ENCODE measurements at places on chromosomes 13 and 19.

DNA sequence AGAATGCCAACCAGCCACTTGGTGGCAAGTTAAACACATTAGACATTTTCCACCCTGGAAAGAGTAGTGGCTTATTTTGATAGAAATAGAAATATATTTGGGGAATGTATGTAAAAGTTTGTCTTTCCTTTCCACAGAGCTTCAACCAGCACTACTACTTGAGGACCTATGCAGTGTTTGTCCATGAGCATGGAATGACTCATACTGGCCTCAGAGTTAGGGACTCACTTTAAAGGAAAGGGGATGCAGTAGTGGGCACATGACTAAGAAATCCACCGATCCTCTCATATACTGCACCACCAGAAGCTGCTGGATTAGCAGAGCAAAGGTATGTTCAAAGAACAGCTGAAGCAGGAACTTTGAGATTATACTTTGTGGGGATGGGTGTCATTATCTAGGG, 62.6 kb downstream of the LACC1 start:
- DNase-seq = no peak

DNA sequence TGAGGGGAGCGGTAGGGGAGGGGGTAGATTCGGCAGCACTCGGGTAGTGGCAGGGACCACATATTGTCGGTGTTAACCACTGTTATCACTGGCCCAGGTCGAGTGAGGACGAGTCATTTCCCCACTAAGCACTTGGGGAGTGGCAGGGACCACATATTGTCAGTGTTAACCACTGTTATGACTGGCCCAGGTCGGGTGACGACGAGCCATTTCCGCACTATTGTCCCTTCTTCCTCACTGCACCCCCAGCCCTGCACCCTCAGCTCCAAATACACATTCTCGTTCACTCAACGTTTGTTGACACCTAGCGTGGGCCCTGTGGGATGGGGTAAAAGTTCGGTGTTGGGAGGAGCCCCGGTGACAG, 467 bp upstream of the CLN5 start:
- DNase-seq = peak; percentile 59

GRCh38 chr19:10683064-10683426, 18.2 kb upstream of the QTRT1 start:
- DNase-seq = no peak

DNA sequence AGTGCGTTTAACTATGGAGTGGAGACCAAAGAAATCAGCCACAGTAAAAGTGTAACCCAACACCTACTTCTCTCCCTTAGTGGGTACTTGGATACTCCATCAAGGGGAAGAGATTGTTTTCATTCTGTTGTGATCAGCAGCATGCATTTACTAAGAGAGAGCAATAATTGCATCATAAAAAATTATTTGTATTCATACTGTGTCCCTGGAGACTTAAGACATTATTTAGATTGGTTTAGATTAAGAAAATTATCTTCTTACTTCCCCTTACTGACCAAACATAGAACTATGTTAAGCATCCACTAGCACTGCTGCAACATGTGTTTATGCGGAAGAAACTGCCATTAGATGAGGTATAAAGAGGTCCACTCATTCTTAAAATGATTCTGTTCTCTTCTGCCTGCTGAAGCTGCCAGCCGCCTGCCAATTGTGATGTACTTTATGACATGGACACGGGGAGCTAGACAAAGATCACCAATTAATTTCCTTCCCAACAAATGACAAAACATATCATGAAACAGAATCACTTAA, 738.5 kb downstream of the DIAPH3 start:
- no peak for DNase-seq

DNA sequence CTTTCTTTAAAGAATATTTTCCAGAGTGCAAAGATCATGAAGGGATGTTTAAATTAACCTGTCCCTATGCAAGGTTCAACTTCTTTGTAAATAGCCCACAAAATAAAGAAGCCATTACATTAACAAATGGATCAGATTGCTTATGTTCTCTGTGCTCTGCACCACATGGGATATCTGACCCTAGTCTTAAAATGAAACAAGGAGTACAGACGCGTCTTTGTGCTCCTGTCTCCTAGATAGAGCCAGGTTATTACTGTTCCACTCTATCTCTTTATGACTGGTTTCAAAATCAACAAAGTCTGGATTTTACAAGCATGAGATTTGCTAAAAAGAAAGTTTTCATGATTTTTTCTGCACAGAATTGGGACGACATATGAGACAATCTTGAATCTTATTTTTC, 339.4 kb downstream of the KLF12 start:
- no peak for DNase-seq

- DNase-seq = no peak
Observed at GRCh38 chr13:80009760-80010159, 331.2 kb downstream of the SPRY2 start.

DNA sequence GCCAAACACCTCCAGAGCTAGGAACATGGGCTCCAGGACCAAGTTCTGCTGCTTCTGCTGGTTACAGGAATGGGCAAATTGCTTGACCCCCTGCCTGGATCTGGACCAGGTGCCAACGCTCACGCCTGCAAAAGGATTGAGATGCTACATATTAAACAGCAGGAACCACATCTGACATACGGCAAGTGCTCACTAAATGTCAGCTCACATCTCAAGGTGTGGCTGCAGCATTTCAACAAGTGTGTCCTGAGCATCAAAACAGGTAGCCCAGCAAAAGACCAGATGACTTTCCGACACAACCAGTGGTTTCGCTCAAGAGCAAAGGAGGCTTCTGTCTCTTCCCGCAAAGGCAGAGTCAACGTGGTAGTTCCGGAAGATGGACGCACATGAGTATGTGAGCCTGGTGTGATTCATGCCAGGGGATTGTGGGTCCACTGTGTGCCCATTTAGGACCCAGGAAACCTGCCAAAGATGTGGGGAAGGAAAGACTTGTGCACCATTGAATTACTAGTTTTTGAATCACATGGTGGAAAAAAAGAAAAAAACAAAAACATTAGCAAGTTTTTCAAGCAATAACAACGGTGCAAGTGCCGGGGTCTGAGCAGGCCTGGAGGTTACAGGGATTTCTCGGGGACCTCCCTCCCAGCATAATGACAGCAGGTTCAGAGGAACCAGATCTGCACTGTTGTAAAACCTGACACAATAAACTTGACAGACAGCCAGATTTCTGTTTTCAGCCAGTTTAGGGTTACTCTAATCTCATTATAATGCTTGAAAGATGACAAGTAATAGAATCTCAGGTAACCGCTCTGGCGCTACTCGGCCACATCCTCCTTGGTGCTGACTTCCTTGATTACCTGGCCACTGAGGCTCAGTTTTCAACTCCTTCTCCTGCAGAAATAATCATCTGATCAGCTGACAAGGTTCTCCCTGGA, 77.9 kb downstream of the SOX1 start:
- DNase-seq = no peak

DNA sequence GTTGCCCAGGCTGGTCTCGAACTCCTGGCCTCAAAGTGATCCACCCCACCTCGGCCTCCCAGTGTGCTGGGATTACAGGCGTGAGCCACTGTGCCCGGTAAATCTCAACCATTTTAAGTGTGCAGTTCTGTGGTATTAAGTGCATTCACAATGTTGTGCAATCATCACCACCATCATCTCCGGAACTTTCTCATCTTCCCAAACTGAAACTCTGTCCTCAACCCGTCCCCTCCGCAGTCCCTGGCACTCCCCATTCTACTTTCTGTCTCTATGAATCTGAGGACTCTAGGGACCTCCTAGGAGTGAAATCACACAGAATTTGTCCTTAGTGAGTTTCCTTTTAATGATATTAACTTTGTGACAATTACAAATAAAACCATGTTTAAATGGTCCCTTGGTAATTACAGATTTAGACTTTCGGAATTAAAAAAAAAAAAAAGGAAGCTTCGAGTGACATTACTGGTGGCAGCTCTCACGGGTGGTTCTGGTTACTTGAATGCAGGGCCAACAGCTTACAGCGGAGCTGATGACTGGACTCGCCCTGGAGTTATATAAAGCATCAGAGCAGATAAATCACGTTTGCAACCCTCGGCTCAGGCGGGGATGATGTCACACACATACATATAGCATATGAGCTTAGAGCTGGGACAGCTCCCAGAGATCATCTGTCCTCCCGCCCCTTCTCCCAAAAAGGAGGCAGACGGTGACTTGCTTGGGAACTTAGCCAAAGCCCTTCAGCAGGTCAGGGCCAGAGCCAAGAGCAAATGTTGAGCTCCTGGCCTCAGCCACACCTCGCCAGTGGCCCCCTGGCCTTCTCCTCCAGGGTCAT, 89.8 kb downstream of the ZNF557 start:
- DNase-seq = no peak

DNA sequence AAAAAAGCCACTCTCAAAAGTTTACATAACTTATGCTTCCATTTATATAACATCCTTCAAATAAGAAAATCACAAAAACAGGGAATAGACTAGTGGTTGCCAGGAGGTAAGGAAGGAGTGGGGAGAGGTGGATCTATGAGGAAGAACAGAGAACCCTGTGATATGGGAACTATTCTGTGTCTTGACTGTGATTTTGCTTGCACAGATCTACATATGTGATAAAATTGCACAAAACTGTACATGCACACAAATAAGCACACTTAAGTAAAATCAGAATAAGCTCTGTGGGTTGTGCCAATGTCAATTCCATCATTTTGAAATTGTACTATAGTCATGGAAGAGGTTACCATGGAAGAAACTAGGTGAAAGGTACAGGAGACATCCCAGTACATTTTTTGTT, 121.6 kb upstream of the SGCG start:
- DNase-seq = no peak

- DNase-seq = no peak
Observed at GRCh38 chr19:44192127-44192526, 20.2 kb upstream of the ZNF227 start.

- no peak for DNase-seq
Observed at GRCh38 chr13:74067818-74068217, 66.4 kb downstream of the KLF12 start.
